Type B pancreatic cell (in vitro differentiated cells): ENCODE measurements at places on chromosomes 6 and 20. TPM values are rescaled to one million over a fixed set of nuclear protein-coding genes. Genes with fewer than 3 reads are reported as not detected.

- H3K4me1 ChIP-seq = no peaks in the 10 kb centered on the region
- H3K36me3 ChIP-seq = no peaks in the 10 kb centered on the region
- no peak overlapping the region for H3K27ac ChIP-seq
- no peak for DNase-seq
- H3K4me3 ChIP-seq = no peak overlapping the region
These were observed 227.4 kb downstream of the TMEM200A start for GRCh38 chr6:130593200-130593599.

GRCh38 chr6:161186173-161186769 is 87.6 kb downstream of the AGPAT4 start:
- no peak for DNase-seq
- no peaks in the 10 kb centered on the region for H3K27me3 ChIP-seq
- no peak overlapping the region for H3K4me3 ChIP-seq
- H3K4me1 ChIP-seq = peaks cover 5% of the 10 kb centered on the region
- peaks cover 49% of the 10 kb centered on the region for H3K36me3 ChIP-seq
- H3K27ac ChIP-seq = no peak overlapping the region

DNA sequence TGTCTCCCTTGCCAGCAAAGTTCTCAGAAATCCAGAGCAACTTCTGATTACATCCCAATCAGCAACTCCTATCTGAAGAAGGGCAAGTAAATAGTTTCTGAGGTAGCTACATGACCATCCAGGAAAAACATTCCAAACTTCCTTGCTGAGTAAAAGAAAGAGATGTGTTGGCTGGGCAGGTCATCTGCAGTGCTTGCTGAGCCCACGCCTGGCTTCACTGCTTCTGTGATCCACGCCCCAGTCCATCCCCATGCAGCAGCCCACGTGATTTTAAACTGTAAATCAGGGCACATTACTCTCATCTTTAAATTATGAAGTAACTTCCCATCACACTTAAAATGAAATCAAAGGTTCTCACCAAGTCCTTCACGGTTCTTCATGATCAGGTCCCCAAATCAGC is 603.6 kb downstream of the QKI start:
- no peak for DNase-seq
- H3K4me3 ChIP-seq = no peak overlapping the region
- H3K27ac ChIP-seq = no peak overlapping the region
- H3K4me1 ChIP-seq = peaks cover 6% of the 10 kb centered on the region

GRCh38 chr20:31706607-31707257 is 15.9 kb downstream of the BCL2L1 start:
- peak overlapping the region; percentile 95 for H3K27ac ChIP-seq
- no peak for DNase-seq
- H3K36me3 ChIP-seq = peaks cover 46% of the 10 kb centered on the region
- H3K4me3 ChIP-seq = peak overlapping the region; percentile 42
- H3K4me1 ChIP-seq = peaks cover 40% of the 10 kb centered on the region
- no peaks in the 10 kb centered on the region for H3K27me3 ChIP-seq

DNA sequence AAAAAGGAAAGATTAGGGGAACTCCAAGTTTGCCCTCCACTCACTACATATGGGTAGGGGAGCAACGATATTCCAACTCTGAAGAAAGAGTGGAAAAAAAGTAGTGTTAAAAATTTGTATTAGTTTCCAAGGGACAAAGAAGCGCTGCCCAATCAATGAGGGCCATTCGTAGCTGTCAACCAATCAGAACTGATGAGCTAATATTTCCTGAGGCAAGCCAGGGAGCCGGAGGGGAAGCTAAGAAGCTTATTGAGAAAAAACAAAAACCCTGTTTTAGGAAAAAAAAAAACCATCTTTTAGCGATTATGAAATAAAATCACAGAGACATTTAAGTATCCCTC is 59.5 kb downstream of the TRIM38 start:
- H3K4me3 ChIP-seq = peak overlapping the region; percentile 97
- DNase-seq = no peak
- H3K27me3 ChIP-seq = peaks cover 2% of the 10 kb centered on the region
- H3K36me3 ChIP-seq = no peaks in the 10 kb centered on the region
- peak overlapping the region; percentile 100 for H3K27ac ChIP-seq

- no peaks in the 10 kb centered on the region for H3K36me3 ChIP-seq
- peaks cover 4% of the 10 kb centered on the region for H3K4me1 ChIP-seq
- no peak overlapping the region for H3K27ac ChIP-seq
- H3K4me3 ChIP-seq = no peak overlapping the region
- DNase-seq = no peak
- no peaks in the 10 kb centered on the region for H3K27me3 ChIP-seq
These were observed 258.0 kb downstream of the PHACTR1 start for GRCh38 chr6:12974551-12974950.

DNA sequence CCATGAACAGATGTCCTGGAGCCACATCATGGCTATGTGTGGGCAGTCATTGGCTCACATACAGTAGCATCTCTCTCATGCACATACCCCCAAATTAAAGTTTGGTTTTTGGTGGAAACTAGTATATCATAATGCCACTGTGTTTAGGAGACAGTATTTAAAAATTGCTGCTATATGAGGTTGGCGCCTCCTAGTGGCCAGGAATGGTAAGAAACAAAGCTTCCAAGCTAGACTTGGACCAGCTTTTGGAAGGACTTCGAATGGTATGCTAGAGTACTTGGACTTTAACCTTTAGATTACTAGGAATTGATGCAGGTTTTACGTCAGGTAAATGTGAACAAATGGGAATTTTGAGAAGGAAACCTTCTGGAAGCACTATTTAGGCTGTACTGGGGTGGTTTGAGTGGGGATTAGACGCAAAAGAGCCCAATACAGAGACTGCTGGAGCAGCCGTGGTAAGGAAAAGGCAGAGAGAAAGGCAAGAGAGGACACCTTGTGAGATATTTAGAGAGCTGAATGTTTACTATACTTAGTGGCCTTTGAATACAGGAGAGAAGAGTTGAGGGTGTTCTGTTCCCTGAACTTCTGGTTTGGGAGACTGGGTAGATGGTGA is 23.8 kb downstream of the PRSS35 start:
- no peak overlapping the region for H3K27ac ChIP-seq
- H3K27me3 ChIP-seq = peaks cover 22% of the 10 kb centered on the region

DNA sequence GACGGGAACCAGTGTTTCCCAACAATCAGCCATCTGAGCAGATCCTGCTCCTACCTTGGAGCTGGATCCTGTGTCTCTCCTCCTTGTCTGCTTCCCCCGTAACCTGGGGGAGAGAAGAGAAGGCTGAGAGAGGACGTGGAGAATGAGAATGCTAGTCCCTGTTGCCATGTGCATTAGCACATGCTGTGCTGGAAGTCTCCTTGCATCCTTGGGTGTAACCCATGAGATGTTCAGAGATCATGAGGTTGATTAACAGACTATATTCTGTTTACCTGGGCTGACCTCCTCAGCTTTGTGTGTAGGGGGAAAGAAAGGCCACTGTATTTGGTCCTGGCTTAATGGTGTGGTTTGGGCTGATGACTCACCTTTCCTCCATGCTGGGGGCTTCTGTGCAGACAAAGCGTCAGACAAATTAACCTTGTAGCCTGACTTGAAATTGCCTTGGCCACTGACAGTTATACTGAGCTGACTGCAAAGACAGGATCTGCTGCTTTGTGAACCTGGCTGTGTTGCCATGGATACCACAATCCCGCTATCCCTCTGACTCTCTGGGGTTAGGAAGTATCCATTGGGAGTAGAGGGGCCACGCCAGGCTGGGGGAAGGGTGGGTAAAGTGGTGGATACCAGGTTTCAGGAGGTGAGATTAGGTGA is 243.7 kb upstream of the CHD6 start:
- H3K27me3 ChIP-seq = peaks cover 2% of the 10 kb centered on the region
- H3K4me3 ChIP-seq = no peak overlapping the region
- H3K4me1 ChIP-seq = peaks cover 5% of the 10 kb centered on the region
- H3K27ac ChIP-seq = no peak overlapping the region

- DNase-seq = no peak
- H3K4me3 ChIP-seq = no peak overlapping the region
- H3K36me3 ChIP-seq = no peaks in the 10 kb centered on the region
These were observed 67.9 kb upstream of the EYA4 start for GRCh38 chr6:133173276-133173675.

- DNase-seq = no peak
- no peak overlapping the region for H3K4me3 ChIP-seq
- H3K36me3 ChIP-seq = no peaks in the 10 kb centered on the region
- H3K4me1 ChIP-seq = peaks cover 19% of the 10 kb centered on the region
- H3K27me3 ChIP-seq = peaks cover 9% of the 10 kb centered on the region
These were observed 5.9 kb upstream of the TCEA2 start for GRCh38 chr20:64056889-64057627.

Gene WFDC12
- total RNA-seq = not detected in 2 replicates

DNA sequence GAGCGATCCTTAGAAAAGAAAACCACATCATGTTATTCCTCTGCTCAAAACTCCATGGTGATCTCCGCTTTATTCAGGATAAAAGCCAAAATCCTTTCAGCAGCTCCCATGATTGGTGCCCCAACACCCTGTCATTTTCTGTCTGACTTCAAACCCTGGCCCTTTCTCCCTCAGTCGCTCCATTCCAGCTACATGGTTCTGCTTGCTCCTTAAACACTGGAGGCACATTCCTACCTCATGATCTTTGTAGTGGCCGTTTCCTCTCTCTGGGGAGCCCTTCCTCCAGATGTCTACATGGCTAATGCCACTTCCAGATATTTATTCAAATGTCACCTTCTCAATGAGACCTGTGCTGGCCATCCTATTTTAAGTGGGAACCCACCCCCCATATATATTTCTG is 100.8 kb downstream of the CAP2 start:
- H3K36me3 ChIP-seq = no peaks in the 10 kb centered on the region
- DNase-seq = peak; percentile 13
- peaks cover 28% of the 10 kb centered on the region for H3K4me1 ChIP-seq
- no peaks in the 10 kb centered on the region for H3K27me3 ChIP-seq
- H3K27ac ChIP-seq = no peak overlapping the region
- no peak overlapping the region for H3K4me3 ChIP-seq

- peaks cover 26% of the 10 kb centered on the region for H3K36me3 ChIP-seq
- H3K27me3 ChIP-seq = no peaks in the 10 kb centered on the region
- DNase-seq = no peak
- H3K4me3 ChIP-seq = no peak overlapping the region
- no peaks in the 10 kb centered on the region for H3K4me1 ChIP-seq
- H3K27ac ChIP-seq = peak overlapping the region; percentile 33
These were observed 50.2 kb upstream of the HINT3 start for GRCh38 chr6:125906158-125906998.

DNA sequence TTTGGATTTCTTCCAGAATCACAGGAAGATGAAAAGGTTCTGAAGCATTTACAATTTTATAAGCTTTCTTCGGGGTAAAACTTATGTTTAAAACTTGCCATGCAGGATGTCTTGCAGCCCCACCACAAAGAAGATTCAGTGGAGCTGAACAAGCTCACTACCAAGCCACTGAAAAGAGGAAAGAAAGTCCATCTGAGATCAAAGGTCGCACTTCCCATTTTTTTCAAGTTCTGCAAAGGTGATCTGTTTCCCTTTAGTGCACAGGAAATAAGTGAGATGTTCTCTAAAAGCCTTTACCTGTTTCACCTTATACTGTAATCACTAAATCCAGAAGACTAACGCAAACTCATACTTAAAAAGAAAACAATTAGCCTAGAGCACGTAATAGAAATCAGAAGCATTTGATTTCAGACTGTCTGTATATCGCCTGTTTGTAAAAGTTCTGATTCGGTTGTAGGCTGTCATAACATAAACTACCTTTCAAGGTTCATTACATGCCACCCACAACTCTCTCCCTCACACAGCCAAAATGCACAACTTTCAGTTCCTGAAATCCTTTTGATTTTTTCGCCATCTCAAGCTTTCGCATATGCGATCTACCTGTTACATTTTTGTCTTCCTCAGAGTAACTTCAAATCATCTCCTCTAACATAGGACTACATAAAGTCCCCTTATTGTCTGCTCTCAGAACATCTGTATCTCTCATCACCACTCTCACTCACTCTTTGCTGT is 1.8 kb downstream of the ECHDC1 start:
- H3K4me1 ChIP-seq = no peaks in the 10 kb centered on the region
- no peaks in the 10 kb centered on the region for H3K27me3 ChIP-seq
- H3K27ac ChIP-seq = peak overlapping the region; percentile 7
- DNase-seq = no peak
- H3K36me3 ChIP-seq = peaks cover 3% of the 10 kb centered on the region

Gene WFDC9
- total RNA-seq = not detected in 2 replicates

- peaks cover 11% of the 10 kb centered on the region for H3K4me1 ChIP-seq
- no peak overlapping the region for H3K27ac ChIP-seq
- no peaks in the 10 kb centered on the region for H3K27me3 ChIP-seq
- no peak for DNase-seq
These were observed 449.6 kb upstream of the HTR1E start for GRCh38 chr6:86487660-86488221.

DNA sequence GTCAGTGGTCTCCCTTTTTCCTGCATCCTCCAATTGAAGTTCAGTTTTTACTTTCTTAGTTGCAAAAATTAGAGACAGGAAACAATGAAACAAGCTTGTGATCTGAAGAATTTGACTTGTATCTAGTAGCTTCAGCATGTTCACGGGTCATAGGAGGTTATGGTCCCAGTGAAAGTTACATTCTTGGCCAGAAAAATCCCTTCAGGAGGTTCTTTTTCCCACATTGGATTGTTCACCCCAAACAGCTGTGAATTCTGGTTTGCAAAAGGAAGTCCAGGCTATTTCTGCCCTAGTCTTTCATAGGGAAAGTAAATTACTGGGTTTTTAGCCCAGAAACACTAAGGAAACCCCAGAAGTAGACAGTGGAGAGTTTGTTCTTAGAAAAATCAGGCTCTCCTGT is 8.1 kb downstream of the ANKS1A start:
- H3K27me3 ChIP-seq = no peaks in the 10 kb centered on the region
- no peak overlapping the region for H3K4me3 ChIP-seq
- peaks cover under 1% of the 10 kb centered on the region for H3K4me1 ChIP-seq
- no peaks in the 10 kb centered on the region for H3K36me3 ChIP-seq
- H3K27ac ChIP-seq = no peak overlapping the region
- DNase-seq = no peak

Gene HLA-DQA2
- total RNA-seq = not detected in 2 replicates

Gene CRISP2
- total RNA-seq = 0.48 and 0.58 TPM in 2 replicates

Gene TUBB
- 560 and 1,225 TPM in 2 replicates for total RNA-seq

GRCh38 chr6:142356201-142356883 is 54.5 kb downstream of the ADGRG6 start:
- peaks cover 12% of the 10 kb centered on the region for H3K4me1 ChIP-seq
- peak overlapping the region; percentile 40 for H3K27ac ChIP-seq
- DNase-seq = no peak
- peaks cover 1% of the 10 kb centered on the region for H3K36me3 ChIP-seq
- no peak overlapping the region for H3K4me3 ChIP-seq
- no peaks in the 10 kb centered on the region for H3K27me3 ChIP-seq

Gene NKX2-2
- total RNA-seq = 6.0 and 15.4 TPM in 2 replicates

GRCh38 chr6:157187182-157188083 is 135.9 kb downstream of the TMEM242 start:
- H3K27me3 ChIP-seq = no peaks in the 10 kb centered on the region
- H3K27ac ChIP-seq = peak overlapping the region; percentile 90
- no peak for DNase-seq

DNA sequence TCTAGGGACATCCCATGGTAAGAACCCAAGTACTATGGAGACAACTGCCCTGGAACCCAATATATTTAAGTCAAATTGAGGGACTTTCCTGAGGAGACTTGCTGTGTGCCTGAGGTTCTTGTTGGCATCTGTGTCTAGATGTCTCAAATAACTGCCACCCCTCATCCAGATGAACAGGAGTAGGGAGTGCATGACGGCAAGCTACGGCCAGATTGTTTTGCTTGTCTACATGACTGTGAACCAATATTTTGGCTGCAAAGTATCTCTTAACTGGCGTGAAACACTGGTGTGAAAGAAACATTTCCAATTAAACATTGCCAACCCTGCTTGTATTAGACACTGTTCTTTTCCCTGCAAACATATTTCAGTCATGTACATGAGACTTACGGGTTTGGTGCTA is 52.4 kb upstream of the SIM1 start:
- no peak overlapping the region for H3K27ac ChIP-seq
- no peaks in the 10 kb centered on the region for H3K27me3 ChIP-seq
- H3K4me1 ChIP-seq = no peaks in the 10 kb centered on the region

- no peak overlapping the region for H3K4me3 ChIP-seq
- H3K27me3 ChIP-seq = no peaks in the 10 kb centered on the region
- H3K27ac ChIP-seq = no peak overlapping the region
- no peaks in the 10 kb centered on the region for H3K36me3 ChIP-seq
These were observed 81.5 kb downstream of the MAP7 start for GRCh38 chr6:136468711-136469110.
